ENCODE measurements at places on chromosomes 7 and 10. TPM values are rescaled to one million over a fixed set of nuclear protein-coding genes. Genes with fewer than 3 reads are reported as not detected.

- peak; percentile 98 for DNase-seq
These were observed 108.0 kb downstream of the GRK5 start for GRCh38 chr10:119315128-119316001.

DNA sequence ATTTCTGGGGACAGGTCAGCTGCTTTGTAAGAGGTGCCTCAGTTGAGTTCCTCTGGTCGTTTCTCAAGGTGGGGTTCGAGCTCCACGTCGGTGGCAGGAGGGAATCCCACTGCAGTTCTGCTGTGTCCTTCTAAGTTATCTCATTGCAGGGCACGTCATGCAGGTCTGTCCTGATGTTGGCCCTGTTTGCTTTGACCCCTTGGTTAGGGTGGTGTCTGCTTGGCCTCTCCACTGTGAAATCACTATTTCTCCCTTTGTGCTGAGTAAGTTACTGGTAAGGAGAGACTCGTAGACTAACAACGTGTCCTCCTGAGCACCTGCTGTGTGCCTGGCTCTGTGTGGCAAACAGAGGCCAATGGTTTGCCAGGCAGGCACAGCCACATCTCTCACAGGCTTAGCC is 372.9 kb upstream of the ZMIZ1 start:
- no peak for DNase-seq

GARIN1A gene
- 0.89 TPM for total RNA-seq

GRCh38 chr10:29757551-29758297 is 123.0 kb upstream of the SVIL start:
- DNase-seq: peak; percentile 16

LLCFC1 gene
- total RNA-seq: not detected

PKD1L1 gene
- total RNA-seq: 0.11 TPM

MSS51 gene
- total RNA-seq: 1.0 TPM

CDH23 gene
- total RNA-seq: not detected

SH3PXD2A gene
- 64.0 TPM for total RNA-seq

DNA sequence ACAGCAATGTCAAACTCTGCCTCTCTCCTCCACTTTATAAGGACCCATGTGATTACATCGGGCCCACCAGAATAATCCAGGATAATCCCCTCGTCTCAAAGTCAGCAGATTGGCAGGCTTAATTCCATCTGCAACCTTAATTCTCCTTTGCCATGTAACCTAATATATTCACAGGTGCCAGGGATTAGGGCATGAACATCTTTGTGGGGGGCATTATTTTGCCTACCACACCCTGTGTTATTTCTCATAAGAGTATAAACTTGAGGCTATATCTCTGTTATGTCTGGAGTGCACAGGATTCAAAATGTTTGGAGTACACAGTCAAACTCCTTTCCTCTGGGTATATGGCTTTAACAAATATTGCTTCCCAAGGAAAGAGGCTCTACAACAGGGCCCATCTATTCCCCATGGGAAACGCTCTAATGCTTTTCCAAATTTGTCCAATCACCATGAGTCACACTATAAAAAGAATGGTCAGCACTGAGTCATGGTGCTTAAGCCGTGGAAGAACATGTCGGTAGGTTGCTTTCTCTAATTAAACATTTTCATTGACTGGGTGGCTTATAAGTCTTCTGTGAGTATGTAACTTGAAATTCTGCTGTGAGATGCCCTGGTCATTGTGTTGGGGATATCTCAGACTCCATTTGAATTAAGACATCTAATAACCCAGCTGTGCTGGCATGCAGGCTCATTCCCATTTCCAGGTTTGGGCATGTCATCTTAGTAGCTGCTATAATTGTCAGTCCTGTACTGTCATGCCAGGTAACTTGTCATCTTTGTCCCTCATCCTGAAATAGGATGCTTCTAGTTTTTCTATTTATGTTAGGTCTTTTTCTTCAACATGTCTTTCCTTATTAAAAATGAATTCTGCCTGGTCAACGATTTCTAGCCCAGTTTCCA is 11.5 kb upstream of the AKR1B10 start:
- DNase-seq: peak; percentile 97

ITIH5 gene
- not detected for total RNA-seq

TFAM gene
- total RNA-seq: 12.5 TPM

ANXA8L1 gene
- total RNA-seq: 2.2 TPM

- peak; percentile 58 for DNase-seq
These were observed 47.7 kb upstream of the SFMBT2 start for GRCh38 chr10:7458556-7458955.

All from GM23248 (cell line).